ENCODE measurements at places on chromosomes 12 and 14.

DNA sequence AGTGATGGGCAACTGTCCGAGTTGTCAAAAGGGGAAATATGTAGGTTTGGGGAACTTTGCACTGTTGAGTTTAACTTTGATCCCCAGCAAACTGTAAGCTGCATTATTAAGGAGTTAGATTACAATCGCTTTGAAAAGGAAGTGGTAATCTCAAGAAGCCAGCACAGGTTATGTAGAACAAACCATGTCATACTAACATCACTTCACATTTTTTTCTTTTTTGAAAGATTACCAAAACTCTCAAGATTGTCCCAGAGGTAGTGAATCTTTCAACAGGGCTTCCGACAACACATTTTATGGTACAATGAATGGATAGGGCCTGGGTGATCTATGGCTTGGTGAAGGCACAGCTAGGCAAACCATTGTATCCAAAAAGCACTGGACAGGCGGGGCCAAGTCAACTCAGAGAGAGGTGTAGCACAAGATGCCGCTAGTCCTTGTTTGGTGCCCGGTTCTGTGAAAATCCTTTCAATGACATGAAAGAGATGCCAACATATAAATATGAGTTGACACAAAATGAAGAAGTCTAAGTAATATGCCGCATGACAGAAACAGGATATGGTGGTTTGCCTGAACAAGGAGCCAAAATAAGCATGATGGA is 24.3 kb upstream of the PARP11 start:
- peak; percentile 14 for DNase-seq

DNA sequence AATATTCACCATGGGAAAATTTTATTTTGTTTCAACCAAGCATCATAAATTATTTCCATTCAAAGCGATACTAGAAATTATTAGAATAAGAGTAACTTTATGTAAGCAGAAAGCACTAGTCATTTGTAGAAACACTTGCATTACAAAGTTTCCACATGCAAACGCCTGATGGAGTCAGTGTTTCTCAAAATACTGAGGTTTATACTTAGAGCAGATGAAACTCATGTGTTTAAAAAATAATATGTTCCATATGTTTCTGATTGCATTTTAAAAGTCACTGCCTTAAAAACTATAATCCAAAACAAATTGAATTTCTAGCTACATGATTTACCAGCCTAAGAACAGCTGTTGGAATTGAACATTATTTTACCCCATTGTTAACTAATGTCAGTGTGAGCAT is 1246.4 kb downstream of the SLC16A7 start:
- no peak for DNase-seq

GRCh38 chr12:124893792-124894516 is 20.5 kb downstream of the UBC start:
- DNase-seq, result no peak

DNA sequence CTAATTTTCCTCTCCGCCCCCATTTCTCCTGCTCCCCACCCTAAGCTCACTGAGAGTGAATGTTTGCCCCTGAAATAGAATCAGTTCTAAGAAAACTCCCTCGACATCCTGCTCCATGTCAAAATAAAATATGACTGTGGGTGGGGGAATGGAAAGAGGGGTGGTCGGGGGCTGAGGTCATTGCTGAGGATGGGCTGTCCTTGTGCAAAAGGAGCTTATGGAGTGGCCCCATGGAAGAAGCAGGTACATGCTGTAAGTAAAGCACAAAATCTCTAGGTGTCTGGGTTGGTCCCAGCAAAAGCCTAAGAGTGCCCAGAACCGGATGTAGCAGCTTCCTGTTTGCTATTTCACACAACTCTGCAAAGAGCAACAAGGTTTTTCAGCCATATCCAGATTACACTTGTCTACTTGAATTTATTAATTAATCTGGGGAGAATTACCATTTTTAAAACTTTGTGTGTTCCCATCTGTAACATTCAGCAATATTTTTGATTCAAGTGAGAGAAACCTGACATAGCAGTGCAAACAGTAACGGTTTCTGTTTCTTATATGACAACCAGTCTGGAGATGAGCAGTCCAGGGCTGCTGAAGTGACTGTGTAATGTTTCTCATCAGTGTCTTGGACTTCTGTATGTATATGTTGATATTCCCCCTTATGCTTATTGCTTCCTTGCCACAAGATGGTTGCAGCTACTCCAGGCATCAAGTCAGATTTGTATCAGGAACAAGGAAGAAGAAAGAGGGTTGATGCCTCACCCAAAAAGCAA is 40.4 kb upstream of the GZMB start:
- peak; percentile 56 for DNase-seq

DNA sequence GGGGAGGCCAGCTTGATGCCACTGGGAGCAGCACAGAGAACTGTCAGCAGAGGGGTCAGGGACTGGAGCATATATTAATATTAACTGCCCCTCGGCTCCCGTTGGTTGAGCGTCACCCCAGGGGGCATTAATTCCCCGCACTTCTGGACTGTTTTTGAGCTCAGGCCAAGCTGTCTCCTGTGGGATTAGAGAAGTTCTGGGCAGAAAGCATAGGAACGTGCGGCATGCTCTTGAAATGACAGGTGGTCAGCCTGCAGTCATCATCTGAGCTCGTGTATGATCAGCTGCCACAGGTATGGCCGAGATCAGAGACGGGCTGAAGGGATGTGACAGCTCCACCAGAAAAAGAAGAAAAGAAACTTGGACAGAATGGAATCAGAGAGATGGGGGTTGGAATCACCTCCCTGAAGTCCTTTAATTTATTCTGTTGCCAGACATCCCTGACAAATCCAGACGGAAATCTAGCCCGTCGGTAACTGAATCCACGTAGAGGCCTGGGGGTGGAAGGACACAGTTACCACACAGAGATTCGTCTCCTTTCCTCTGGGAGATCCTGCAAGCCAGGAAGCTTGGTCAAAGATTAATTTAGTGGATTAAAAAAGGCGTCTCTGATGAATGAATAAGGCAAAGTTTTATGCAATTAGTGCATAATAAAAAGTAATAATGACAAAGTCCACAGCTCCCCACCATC is 23.6 kb downstream of the NR1H4 start:
- no peak for DNase-seq

GRCh38 chr12:52669426-52669825 is 10.8 kb downstream of the KRT1 start:
- no peak for DNase-seq
